ENCODE measurements at places on chromosomes 7 and 10.

DNA sequence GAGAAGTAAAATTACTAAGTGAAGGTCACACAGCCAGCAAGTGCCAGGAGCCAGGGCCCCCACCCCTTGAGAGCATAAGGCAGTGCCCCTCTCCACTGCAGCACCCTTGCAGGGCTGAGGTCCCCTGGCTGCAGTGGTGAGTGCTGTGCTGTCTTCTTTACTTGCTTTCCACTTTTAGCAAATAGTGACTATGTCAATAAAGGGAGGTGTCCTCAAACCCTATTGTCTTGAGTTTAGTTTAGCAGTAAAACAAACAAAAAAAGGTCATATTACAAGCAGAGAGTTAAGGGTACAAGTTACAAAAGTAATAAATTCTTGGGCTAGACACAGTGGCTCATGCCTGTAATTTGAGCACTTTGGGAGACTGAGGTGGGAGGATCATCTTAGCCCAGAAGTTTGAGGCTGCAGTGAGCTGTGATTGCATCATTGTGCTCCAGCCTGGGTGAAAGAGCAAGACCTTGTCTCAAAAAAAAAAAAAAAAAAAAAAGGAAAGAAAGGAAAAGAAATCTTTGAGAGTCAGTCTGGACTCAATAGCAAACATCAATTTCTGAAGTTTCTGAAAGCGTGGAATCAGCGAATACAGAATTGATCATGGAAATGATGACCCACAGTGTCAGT lies 39.0 kb upstream of the KIF5B start:
- no peak for DNase-seq

- DNase-seq, result no peak
These were observed 113.5 kb downstream of the LARP4B start for GRCh38 chr10:818010-818409.

GRCh38 chr10:36313142-36313541 lies 671.0 kb upstream of the FZD8 start:
- DNase-seq, result no peak

DNA sequence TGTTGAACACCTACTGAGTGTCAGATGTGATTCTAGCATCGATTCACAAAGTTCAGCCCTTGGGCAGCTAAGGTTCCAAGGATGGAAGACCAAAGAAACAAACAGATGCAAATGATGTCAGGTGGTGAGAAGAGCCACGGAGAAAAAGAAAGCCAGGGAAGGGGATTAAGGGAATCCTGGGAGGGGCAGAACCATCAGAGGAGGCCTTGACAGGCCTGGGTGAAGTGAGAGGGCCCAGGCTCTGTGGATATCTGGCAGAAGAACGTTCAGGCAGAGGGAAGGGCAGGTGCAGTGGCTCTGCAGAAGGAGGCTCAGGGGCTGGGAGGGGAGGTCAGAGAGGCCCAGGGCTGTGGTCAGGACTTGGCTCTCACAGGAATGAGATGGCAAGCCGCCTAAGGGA lies 90.4 kb downstream of the C10orf105 start:
- no peak for DNase-seq

GRCh38 chr10:43809211-43809930 lies 160.7 kb upstream of the ZNF32 start:
- DNase-seq, result no peak

GRCh38 chr10:43304687-43305333 lies 37.9 kb upstream of the RASGEF1A start:
- DNase-seq, result no peak

- no peak for DNase-seq
These were observed at the start of gene TNS3 for GRCh38 chr7:47581804-47582763. Gene TNS3 (minus strand): TSS chr7:47582111. CDS start chr7:47439636, 142,475 bp downstream.

- no peak for DNase-seq
These were observed 1307.8 kb upstream of the CELF2 start for GRCh38 chr10:9709849-9710248.

- DNase-seq, result no peak
These were observed 125.5 kb downstream of the CLEC2L start for GRCh38 chr7:139648941-139649425.

- DNase-seq, result no peak
These were observed 78.6 kb upstream of the ARMC3 start for GRCh38 chr10:22849077-22849805.

DNA sequence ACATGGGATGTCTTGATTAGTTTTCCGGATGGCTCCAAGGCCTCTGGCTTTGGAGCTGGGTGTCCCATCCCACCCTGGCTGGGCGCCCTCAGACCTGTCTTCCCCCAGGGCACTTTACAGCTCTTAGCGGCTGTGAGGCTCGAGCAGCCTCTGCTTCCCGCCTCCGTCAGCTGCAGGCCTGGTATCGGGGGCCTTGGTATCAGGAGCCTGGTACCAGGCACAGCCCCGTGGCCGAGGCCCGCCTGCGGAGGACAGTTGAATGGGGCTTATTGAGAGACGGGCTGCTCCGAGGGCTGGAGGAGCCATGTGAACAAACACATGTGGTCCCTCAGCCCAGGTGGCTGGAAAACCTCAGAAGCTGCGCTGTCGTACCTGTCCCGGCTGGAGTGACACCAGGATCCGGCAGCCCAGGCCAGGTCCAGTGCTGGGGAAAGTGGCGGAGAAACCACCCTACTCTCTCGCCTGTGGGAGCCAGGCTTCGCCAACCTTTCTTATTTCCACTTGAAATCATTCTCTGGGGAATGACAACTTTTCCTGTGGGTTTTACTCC lies 23.9 kb upstream of the AP5Z1 start:
- no peak for DNase-seq

DNA sequence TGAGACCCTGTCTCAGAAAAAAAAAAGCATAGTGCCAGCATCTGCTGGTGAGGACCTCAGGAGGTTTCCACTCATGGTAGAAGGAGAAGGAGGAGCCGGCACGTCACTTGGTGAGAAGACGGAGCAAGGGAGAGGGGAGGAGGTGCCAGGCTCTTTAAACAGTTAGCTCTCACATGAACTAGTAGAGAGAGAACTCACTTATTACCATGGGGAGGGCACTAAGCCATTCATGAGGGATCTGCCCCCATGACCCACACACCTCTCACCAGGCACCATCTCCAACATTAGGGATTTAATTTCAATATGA lies 62.9 kb upstream of the VKORC1L1 start:
- no peak for DNase-seq

GRCh38 chr7:121510858-121511482 lies 114.9 kb upstream of the FAM3C start:
- DNase-seq, result no peak

GRCh38 chr7:8480527-8480926 lies 47.1 kb downstream of the NXPH1 start:
- DNase-seq, result no peak
